Activated naive CD8-positive, alpha-beta T cell treated with anti-CD3 and anti-CD28 coated beads, Interleukin-2, amount 10 ng/mL, durations not matched to agents 7 days and 5 days (primary cell): ENCODE measurements at places on chromosomes 3 and 15. TPM values are rescaled to one million over a fixed set of nuclear protein-coding genes. Genes with fewer than 3 reads are reported as not detected.

- H3K27ac ChIP-seq, result no peak overlapping the region
- DNase-seq, result no peak
- peaks cover 4% of the 10 kb centered on the region for H3K4me1 ChIP-seq
- no peak overlapping the region for H3K4me3 ChIP-seq
- peaks cover 4% of the 10 kb centered on the region for H3K27me3 ChIP-seq
Observed at GRCh38 chr15:73270366-73271097, 98.2 kb downstream of the HCN4 start.

DNA sequence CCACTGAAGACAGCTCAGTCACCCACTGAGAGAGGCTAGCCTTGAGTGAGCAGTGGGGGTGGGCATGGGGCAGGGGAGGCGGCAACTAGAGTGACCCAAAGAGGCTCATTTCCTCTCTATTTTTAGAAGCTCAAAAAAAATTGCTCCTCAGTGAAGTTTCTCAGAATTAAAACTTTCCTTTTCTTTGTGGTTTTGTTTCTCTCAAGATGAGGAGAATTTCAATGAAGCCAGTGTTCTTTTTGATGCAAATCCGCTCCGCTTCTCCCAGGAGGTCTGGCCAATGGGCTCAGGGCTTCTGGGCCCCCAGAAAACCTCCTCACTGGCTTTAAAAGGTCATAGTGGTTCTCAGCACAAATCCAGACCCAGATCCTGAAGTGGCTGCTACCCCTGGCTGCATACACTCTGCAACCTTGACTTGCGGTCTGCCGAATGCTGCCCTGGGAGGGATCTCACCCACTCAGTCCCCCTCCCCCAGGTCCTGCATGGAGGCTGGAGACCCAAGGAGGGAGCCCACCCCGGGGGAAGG, at the start of gene ACSBG1:
TSS of gene ACSBG1 (minus strand) at position 51 of the 526 bp plus-strand sequence. CDS start 64 bp downstream, outside the sequence.
- peaks cover 18% of the 10 kb centered on the region for H3K4me1 ChIP-seq
- H3K27ac ChIP-seq, result peak within 1 kb of the TSS; percentile 45
- no peak for DNase-seq

- peak; percentile 47 for DNase-seq
- H3K27ac ChIP-seq, result peak overlapping the region; percentile 98
- H3K4me3 ChIP-seq, result peak overlapping the region; percentile 35
- peaks cover 66% of the 10 kb centered on the region for H3K4me1 ChIP-seq
- H3K27me3 ChIP-seq, result no peaks in the 10 kb centered on the region
- no peaks in the 10 kb centered on the region for H3K36me3 ChIP-seq
Observed at GRCh38 chr15:74316141-74316540, 51.3 kb downstream of the CYP11A1 start.

- H3K27me3 ChIP-seq, result no peaks in the 10 kb centered on the region
- H3K4me1 ChIP-seq, result no peaks in the 10 kb centered on the region
- H3K36me3 ChIP-seq, result peaks cover 35% of the 10 kb centered on the region
- DNase-seq, result no peak
Observed at GRCh38 chr3:68997887-68998286, 15.6 kb downstream of the EOGT start.

- peaks cover 55% of the 10 kb centered on the region for H3K36me3 ChIP-seq
- no peak for DNase-seq
- H3K4me1 ChIP-seq, result peaks cover 21% of the 10 kb centered on the region
- H3K27ac ChIP-seq, result peak overlapping the region; percentile 95
- H3K4me3 ChIP-seq, result peak overlapping the region; percentile 90
Observed at GRCh38 chr15:79922512-79923078, 25.8 kb upstream of the MTHFS start.

SLCO3A1 gene
- total RNA-seq, result 29.5 TPM

DNA sequence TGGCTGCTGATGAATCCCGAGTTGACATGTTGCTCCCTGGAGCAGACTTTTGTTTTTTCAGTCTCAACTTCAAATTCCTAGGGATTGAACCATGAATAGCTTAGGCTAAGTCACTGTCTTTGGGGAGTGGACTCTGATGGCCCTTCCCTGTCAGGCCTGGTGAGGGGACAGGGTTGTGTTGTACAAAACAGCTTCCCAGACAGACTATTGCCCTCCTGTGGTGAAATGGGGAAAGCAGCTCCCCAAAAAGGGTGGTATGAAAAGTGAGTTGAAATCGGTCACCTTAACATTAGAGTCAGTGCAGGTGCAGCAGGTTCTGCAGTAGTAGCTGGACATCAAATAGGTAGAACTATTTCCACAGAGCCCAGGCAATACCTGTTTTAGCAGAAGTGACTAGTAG, 775.6 kb downstream of the ROBO2 start:
- no peaks in the 10 kb centered on the region for H3K4me1 ChIP-seq
- no peak overlapping the region for H3K27ac ChIP-seq
- no peak for DNase-seq
- no peak overlapping the region for H3K4me3 ChIP-seq

DNA sequence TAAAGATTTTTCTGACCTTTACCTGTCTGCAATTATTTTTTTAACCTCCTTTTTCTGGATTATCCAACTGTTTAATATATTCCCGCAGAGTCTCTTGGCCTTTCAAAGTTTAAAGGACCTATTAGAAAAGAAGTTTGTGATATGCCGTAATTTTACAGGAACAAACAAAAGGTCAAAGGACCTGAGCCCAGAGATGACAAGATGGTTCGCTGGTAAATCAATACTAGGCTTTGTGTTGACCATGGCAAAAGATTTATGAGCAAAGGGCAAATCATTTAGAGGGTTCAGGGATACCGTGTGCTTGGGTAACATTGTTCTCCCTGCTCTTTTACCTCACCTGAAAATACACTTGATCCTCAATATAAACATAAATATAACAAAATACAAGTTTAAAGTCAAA, 923.5 kb downstream of the ROBO1 start:
- no peak for DNase-seq
- no peaks in the 10 kb centered on the region for H3K4me1 ChIP-seq
- no peaks in the 10 kb centered on the region for H3K27me3 ChIP-seq
- H3K4me3 ChIP-seq, result no peak overlapping the region

GRCh38 chr15:91369823-91370222, 269.8 kb downstream of the SV2B start:
- DNase-seq, result peak; percentile 43
- H3K36me3 ChIP-seq, result peaks cover 44% of the 10 kb centered on the region
- H3K27me3 ChIP-seq, result peaks cover 12% of the 10 kb centered on the region
- peak overlapping the region; percentile 38 for H3K4me3 ChIP-seq
- peak overlapping the region; percentile 91 for H3K27ac ChIP-seq

GRCh38 chr3:107884719-107885460, 205.9 kb downstream of the CD47 start:
- peaks cover 3% of the 10 kb centered on the region for H3K27me3 ChIP-seq
- H3K27ac ChIP-seq, result no peak overlapping the region
- DNase-seq, result no peak
- H3K4me3 ChIP-seq, result no peak overlapping the region
- no peaks in the 10 kb centered on the region for H3K4me1 ChIP-seq

DNA sequence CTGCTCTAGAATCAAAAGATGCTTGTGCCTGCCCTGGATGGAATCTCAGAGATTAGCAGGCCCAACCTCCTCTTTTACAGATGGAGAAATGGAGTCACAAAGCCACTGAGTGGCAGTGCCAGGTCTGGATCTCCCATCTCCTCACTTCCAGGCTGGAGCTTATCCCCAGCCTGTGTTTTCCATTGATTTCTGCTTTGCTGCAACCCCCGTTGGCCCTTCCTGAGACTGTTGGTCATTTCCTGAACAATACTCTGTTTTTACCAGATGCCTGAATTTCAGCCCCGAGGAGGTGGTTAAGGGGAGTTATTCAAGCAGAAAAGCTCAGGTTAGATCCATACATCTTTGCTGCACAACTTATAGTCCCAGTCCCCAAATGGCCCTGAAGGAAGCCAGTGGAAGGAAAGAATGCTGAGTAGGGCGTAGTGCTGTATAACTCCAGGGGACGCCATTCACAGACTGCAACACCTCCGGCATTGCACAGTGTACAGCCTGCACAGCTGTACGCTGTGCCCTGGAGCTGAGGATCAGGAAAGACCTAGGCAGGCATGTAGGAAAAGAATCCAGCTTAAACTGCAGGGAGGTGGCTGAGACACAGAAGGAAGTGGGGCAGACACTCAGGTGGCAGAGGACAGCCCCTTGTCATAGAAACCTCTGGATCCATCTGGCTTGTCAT, 77.5 kb downstream of the RPLP1 start:
- H3K4me3 ChIP-seq, result no peak overlapping the region
- DNase-seq, result no peak

GRCh38 chr3:46102780-46103130, 75.5 kb upstream of the XCR1 start:
- peaks cover 32% of the 10 kb centered on the region for H3K36me3 ChIP-seq
- H3K27ac ChIP-seq, result peak overlapping the region; percentile 51
- no peaks in the 10 kb centered on the region for H3K27me3 ChIP-seq
- no peak for DNase-seq
- peaks cover 70% of the 10 kb centered on the region for H3K4me1 ChIP-seq

SCN11A gene
- total RNA-seq, result 0.11 TPM

DNA sequence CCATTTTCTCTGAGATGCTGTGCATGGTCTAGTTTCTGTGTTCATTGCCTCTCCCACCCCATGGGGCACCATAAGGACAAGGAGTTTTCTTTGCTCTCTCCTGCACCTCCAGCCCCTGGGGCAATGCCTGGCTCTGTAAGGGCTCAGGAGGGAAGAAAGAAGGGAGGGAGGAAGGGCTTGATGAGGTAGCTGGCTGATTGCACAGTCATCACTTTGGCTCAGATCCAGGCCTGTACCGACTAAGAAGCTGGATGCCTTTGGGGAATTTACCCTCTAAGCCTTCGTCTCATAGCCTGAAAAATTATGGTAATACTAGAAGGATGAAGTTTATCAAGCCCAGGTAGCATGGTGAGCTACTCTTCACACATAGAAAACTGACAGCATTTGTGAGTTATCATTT, 382.9 kb downstream of the GABRG3 start:
- no peak overlapping the region for H3K4me3 ChIP-seq
- no peaks in the 10 kb centered on the region for H3K4me1 ChIP-seq
- no peaks in the 10 kb centered on the region for H3K36me3 ChIP-seq
- no peak overlapping the region for H3K27ac ChIP-seq
- DNase-seq, result no peak

DNA sequence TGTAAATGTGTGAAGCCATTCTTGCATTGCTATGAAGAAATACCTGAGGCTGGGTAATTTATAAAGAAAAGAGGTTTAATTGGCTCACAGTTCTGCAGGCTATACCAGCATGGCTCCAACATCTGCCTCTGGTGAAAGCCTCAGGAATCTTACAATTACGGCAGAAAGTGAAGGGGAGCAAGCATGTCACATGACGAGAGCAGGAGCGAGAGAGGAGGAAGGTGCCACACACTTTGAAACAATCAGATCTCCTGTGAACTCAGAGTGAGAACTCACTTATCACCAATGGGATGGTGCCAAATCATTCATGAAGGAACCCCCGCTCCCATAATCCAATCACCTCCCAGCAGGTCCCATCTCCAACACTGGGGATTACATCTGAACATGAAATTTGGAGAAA, 213.6 kb upstream of the TSC22D2 start:
- no peaks in the 10 kb centered on the region for H3K36me3 ChIP-seq
- H3K27me3 ChIP-seq, result peaks cover 31% of the 10 kb centered on the region
- H3K4me3 ChIP-seq, result no peak overlapping the region
- H3K4me1 ChIP-seq, result no peaks in the 10 kb centered on the region
- H3K27ac ChIP-seq, result no peak overlapping the region
- no peak for DNase-seq

DNA sequence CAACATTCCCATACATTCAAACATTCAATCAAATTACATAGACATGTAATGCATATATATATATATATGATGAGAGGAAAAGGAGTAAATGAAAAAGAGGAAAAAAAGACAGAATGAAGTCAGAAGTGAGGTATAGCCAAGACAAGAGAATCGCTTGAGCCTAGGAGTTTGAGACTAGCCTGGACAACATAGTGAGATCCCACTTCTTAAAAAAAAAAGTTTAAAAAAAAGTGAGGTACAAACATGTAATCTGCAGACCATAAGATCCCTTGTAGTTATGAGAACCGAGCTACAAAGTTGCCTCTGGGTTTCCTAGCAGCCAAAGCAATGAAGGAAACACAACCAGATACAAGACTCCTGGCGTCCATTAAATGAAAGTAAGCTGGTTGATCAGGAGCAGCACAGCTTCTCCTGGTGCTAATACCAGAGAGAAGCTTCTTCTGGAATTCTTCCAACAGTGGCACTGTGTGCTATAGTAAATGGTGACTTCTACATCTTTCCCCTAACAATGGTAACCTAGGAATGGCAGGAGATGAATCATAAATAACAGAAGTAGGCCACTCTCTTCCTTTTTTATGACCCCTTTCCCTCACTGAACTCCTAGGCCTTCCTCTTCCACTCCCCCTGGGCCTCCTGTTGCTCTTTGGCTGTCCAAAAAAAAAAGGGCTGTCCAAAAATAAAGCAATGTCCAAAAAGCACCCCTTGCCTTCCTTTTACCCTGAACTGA, 3.5 kb downstream of the KCNMB3 start:
- no peak for DNase-seq
- no peak overlapping the region for H3K4me3 ChIP-seq
- H3K36me3 ChIP-seq, result peaks cover 16% of the 10 kb centered on the region
- H3K27ac ChIP-seq, result no peak overlapping the region

GRCh38 chr15:66285533-66286280, 7.7 kb upstream of the DIS3L start:
- H3K27me3 ChIP-seq, result peaks cover 5% of the 10 kb centered on the region
- H3K4me3 ChIP-seq, result no peak overlapping the region
- peaks cover 10% of the 10 kb centered on the region for H3K4me1 ChIP-seq

SLC15A2 gene
- 1.8 TPM for total RNA-seq

- H3K4me1 ChIP-seq, result no peaks in the 10 kb centered on the region
- H3K36me3 ChIP-seq, result peaks cover 6% of the 10 kb centered on the region
- H3K27ac ChIP-seq, result peak overlapping the region; percentile 53
- H3K27me3 ChIP-seq, result no peaks in the 10 kb centered on the region
- DNase-seq, result no peak
Observed at GRCh38 chr15:72338617-72339321, 18.8 kb upstream of the CELF6 start.

- H3K27me3 ChIP-seq, result peaks cover 13% of the 10 kb centered on the region
- H3K4me1 ChIP-seq, result peaks cover 2% of the 10 kb centered on the region
- H3K27ac ChIP-seq, result no peak overlapping the region
- H3K4me3 ChIP-seq, result no peak overlapping the region
- H3K36me3 ChIP-seq, result no peaks in the 10 kb centered on the region
- DNase-seq, result no peak
Observed at GRCh38 chr3:112053229-112053628, 18.7 kb downstream of the TMPRSS7 start.

GRCh38 chr15:50113992-50114780, 4.8 kb downstream of the ATP8B4 start:
- peak overlapping the region; percentile 57 for H3K4me3 ChIP-seq
- no peaks in the 10 kb centered on the region for H3K27me3 ChIP-seq
- peaks cover 42% of the 10 kb centered on the region for H3K36me3 ChIP-seq
- no peak for DNase-seq

DNA sequence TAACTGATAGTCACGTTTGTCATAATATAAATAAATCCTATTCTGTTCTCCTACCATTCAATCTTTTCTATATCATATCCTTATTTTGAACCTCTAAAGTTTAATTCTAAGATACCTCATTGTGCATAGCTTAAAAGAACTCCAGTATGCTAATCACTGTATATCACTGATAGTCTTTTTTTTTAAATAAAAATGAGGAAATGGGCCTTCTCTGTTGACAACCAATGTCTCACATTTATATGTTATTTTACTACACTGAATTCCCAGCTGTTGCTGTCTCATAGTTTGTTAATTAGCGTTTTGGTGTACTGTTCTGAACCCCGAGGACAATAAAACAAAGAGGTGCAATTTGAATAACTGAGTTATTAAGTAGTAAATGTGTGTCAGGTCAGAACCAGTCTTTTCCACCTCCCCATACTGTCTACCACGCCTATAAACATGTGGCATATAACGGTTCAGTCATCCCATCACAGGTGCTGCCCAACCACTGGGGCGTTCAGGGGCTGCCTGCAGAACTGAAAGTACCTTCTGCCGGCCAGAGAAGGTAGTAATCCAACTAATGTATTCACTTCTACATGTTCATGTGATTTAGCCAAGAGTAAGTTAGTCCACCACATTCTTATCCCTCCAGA, 14.9 kb downstream of the CBLB start:
- H3K4me3 ChIP-seq, result no peak overlapping the region
- H3K36me3 ChIP-seq, result peaks cover 64% of the 10 kb centered on the region
- no peaks in the 10 kb centered on the region for H3K27me3 ChIP-seq

ULK3 gene
- total RNA-seq, result 60.4 TPM

NEDD4 gene
- 5.1 TPM for total RNA-seq
